ENCODE measurements at places on chromosomes 2 and 18.

- no peak for DNase-seq
Measured at GRCh38 chr2:128769457-128770142, 450.9 kb upstream of the HS6ST1 start.

DNA sequence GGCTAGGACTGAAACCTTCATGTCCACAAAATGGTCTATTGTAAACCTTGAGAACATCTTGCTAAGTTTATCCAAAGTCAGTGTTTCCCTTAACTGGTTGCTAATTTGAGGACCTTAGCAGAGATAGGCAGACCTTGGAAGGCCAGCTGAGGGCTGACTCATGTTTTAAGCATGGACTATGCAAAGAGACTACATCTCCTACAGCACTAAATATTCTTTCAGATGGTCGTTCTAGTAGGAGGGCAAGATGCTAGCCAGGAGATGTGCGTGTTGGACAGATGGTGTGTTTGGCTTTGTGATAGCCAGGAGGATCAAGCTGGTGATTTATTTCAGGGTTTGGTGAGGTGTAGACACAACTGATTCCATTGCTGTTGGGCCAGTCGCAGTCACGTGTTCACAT lies 75.8 kb downstream of the NRP2 start:
- no peak for DNase-seq

GRCh38 chr2:170770008-170770605 lies at the start of gene ERICH2:
Gene ERICH2, plus strand, starts transcription at chr2:170770378. Its CDS starts 304 bp downstream, at chr2:170770682.
- peak; percentile 43 for DNase-seq

GRCh38 chr2:127064642-127065250 lies 42.2 kb downstream of the BIN1 start:
- DNase-seq, result no peak

GRCh38 chr2:122469147-122469546 lies 713.7 kb downstream of the TSN start:
- DNase-seq, result no peak

- no peak for DNase-seq
Measured at GRCh38 chr2:177058747-177059146, 153.8 kb upstream of the HNRNPA3 start.

DNA sequence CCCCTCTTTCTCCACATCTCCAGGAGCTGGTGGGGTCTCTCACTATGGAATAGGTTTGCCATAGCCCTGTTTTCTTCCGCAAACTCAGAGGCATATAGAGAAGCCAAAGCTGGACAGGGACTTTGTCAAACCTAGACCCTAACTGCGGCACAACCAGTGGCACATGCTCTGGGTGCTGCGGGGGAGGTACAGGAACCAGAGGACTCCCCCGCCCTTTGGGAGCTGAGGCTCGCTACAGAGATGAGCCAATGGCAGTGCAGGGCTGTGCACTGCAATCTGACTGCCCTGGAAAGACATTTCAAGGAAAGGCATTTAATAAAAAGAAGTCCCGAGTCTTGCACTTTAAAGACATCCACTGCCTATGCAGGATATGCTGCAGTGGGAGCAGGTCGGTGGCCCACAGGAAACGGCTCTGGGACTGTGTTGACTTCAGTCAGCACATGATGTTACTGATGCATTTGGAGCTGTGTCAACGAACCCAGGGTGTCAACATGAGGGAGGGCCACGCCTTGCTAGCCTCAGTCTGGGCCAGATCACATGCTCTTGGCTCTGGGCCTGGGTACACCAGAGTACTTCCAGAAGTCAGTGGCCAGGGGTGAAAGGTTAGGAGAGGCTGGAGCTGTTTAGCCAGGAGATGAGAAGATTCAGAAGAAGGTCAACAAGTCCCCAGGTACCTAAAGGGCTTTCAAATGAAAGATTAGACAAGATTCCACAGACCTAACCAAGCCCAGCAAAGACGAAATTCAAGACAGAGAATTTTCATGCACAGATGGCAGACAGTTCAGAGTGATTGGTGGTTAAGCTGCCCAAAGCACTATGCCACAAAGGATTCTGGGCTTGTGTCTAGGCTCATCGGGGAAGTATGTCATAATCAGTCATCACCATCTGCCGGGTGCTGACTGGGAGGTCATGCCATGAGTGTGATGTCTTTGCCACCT lies 8.2 kb downstream of the SLC35F6 start:
- DNase-seq, result no peak

DNA sequence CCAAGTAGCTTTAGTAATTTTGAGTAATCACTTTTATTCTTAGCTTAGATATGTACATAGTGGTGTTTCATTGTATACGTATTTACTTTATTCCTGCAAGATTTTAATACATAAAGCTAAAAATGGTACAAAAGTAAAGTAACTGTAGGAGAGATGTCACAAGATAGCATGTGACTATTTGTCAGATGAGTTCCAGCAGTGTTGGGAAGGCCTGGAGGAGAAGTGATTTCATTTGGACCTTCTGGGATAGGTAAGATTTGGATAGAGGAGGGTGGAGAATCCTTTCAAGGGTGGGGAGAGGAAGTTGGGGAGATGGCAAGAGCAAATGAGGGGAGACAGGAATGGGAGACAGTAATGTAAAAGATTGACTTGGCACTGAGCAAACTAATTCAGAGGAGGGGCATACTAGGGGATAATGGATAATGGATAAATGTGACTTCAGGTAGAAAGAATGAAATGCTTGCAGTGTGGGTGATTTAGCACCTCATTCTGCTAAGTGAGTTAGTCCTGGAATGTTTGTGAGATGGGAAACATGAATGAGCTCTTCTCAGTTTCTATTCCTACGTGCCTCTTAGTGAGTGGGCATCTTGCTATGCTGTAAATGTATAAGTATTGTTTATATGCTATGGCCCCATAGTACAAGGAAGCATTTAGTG lies 10.5 kb downstream of the WDR43 start:
- DNase-seq, result no peak

GRCh38 chr2:177325554-177325953 lies 61.0 kb upstream of the NFE2L2 start:
- no peak for DNase-seq

DNA sequence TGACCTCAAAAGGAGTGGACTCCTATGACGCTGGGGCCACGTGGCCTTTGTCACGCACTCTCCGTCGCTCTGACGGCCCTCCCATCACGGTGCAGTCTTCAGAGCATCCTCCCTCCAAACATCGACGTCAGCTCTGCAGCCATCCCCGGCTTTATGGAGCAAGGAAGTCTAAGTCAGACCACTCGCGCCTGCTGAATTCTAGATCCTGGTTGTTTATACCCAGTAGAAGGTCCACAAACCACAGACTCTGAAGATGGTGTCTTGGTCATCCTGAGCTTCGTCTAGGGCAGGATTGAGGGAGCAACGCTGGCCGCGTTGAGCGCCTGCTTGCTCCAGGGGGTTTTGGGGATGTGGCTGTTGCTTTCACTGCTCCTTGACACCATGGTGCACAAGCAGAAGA lies 228.0 kb upstream of the SALL3 start:
- no peak for DNase-seq

DNA sequence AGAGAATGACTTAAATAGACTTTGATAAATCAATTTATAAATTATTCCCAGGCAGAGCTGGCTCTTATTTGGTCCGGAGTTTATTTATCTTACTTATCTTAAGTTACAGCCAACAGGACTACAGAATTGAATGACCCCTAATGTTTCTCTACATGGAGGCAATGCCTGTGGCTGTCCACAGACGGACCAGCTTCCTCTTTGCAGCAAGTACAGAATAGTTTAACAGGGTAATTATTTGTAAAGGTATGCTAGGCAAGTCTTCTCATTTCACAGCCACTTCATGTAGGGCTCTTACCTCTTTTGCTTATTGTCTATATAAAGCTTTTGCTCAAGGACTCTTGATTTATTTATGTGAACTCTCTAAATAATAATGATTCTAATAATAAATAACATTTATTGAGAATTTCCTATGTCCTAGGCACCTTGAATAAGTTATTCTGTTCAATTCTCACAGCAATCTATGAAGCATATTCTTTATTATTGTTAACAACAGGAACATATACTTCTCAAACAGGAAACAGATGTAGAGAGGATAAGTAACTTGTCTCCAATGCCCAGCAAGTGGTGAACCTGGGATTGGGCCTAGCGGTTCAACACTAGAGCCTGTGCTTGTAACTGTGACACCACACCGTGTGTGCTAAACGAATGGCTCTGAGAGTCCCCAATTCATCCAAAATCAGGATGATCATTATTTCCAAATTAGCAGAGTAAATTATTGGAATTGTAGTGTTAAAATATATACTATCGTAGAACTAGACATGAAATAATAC lies 58.8 kb upstream of the NXPH2 start:
- DNase-seq, result no peak
